ENCODE measurements at places on chromosomes 5 and 9.

- no peak for DNase-seq
These were observed 24.6 kb upstream of the SVEP1 start for GRCh38 chr9:110604171-110604601.

- DNase-seq, result no peak
These were observed 67.1 kb downstream of the RETREG1 start for GRCh38 chr5:16549491-16550206.

DNA sequence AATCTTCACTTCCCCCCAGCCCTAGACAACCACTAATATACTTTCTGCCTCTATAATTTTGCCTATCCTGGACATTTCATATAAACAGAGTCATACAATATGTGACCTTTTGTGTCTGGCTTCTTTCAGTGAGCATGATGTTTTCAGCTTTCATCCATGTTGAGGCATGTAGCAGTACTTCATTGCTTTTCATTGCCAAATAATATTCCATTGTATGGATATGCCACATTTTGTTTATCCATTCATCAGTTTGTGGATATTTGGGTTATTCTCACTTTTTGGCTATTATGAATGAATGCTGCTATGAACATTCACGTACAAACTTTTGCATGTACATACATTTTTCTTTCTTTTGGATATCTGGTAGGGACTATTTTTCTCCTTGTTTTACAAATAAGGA lies 49.0 kb downstream of the WWC1 start:
- no peak for DNase-seq

DNA sequence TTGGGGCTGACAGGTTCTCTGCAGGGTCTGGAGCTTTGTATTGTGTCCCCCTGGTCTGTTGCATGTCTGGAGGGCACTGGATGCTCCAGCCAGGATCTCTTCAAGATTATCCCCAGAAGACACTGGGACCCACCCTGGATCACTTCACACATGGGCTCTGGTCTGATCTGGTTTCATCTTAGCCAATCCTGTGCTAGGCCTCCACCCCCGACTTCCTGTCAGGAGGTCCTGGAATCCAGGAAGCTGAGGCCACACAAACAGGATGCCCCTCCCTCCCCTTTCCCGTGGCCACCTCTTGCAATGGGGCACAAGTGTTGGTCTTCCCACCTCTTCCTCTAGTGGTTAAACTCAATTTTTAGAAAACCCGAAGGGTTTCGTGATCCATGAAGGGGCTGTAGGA lies 242.6 kb upstream of the MVB12B start:
- DNase-seq, result no peak

DNA sequence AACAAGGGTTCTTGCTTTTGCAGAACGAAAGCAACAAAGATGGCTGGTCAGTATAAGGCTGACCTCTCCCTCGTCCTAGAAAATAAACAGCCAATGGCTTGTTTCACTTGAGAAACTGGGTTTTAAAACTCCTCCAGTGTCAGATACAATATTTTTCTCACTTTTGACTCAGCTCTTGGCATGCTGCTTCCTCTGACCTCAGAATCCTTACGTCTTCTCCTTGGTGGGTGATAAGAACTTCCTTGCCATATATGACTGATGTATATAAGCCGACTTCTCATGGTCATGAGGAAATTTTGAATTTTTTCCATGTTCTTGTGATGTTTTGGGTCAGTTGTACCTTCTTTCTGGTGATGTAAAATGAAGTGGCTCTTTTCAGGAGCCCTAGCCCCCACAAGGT lies 3.8 kb downstream of the ZNF618 start:
- no peak for DNase-seq

GRCh38 chr5:120155873-120156272 lies 308.2 kb upstream of the PRR16 start:
- no peak for DNase-seq

DNA sequence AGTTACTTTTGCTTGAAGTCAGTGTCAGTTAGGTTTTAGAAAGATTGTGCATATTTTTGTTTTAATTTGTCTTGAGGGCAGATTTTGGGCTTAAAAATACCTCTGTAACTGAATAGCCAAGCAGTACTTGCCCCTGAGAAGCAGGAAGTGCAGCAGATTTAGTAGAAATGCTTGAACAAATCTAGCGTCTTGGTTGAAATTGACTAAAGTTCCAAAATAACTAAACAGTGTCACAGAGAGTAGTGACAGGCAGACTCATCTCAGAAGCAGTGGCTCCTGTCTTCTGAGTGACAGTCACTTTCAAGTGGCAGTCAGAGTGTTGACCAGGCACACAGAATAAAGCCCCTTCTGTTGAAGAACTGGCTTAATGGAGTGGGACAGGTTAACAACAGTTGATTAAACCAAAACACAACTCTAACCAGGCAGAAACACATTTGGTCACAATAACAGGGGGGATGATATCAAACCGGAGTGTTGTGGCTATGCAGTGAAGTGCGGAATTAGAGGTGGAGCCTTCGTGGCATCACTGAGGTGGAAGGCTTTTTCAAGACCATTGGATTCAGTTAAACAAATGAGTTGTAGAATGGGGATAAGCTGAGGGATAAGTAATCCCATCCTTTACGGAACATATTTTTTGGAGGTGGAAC lies 29.1 kb downstream of the TRIO start:
- DNase-seq, result no peak

DNA sequence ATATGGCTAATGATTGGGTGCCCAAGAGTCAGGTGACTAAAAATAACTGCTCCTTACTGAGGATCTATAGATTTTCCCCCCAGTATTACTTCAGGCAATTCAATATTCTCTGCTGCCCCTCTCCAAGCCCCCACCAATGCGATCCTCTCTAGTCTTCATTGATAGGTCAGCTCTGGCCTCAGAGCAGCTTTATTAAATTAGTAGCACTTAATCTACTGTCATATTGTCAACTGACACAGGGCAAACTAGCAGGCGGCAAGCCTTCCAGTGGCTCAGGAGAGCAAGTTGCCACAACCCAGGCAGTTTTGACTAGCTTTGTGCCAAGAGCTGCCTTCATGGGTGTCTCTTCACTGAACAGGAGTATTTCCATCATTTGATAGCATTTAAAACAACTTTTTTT lies 462.9 kb downstream of the BNC2 start:
- DNase-seq, result no peak

- no peak for DNase-seq
These were observed 400.3 kb downstream of the EBF1 start for GRCh38 chr5:158699298-158699880.

DNA sequence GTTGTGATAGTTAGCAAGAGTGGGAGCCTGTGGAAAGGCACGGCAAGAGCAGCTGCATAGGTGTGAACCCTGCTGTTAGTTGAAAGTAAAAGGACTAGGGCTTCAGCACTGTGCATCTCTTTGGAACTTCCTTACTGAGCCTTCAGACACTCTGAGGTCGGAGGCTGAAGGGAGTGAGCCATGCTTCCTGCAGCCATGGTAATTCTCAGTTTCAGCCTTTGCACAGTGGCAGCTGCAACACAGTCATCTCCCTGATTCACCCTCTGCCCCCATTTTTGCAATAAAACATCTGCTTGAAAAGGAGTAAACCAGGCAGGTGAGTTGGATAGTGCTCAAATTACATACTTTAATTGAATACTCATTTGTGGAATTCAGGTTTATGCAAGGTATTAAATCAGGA lies 6.5 kb upstream of the TLE4 start:
- no peak for DNase-seq

- no peak for DNase-seq
These were observed 12.2 kb upstream of the TNC start for GRCh38 chr9:115130176-115130575.

DNA sequence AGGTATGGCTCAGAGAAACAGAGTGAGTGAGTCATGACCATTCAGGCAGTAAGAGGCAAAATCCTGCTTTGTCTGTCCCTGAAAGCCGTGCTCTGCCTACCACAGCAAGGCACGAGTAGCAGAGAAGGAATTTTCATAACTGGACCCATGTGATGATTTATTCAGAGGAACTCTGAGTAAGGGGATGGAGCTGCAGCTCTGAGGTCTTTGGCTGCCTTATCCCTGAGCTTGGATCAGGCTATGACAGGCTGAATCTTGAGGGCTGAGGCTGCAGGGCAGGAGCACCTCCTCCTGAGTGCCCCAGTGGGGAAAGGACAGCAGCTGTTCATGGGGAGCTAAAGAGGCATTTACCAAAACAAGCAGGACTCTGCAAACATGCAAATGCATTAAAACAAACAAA lies 183.4 kb downstream of the PAPPA start:
- DNase-seq, result peak; percentile 23

DNA sequence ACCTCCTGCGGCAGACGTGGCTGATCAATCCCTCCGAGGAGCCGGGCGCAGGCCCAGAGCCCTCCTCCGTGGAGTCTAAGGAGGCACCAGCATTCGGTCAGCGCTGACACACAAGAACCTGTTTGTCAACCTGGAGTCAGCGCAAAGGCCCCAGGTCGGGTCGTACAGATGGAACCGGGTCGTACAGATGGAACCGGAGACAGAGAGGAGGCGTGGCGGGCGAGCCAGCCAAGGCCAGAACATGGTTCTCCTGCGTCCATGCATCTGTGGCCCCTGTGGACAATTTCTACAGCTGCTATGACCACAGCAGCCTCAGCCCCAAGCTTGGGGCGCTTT lies 125.1 kb upstream of the SARDH start:
- no peak for DNase-seq

DNA sequence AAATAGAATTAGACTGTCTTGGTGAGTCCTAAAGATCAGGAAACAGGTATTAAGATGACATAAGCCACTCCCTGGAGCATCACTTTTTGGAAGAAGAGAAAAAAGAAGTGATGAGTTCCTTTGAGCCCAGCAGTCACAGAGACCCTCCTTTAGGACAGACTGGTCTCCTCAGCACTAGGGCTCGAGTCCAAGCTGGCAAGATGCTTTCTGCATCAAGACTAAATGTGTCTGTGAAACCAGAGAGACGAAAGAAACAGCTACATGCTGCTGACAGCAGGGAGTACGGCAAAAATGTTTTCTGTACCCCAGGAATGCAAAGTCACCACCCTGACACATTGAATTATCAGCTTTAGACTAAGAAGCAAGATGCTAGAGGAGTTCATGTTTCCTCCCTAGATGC lies 184.5 kb downstream of the CRB2 start:
- DNase-seq, result no peak

- no peak for DNase-seq
These were observed 13.8 kb downstream of the ST8SIA4 start for GRCh38 chr5:100889165-100889743.

DNA sequence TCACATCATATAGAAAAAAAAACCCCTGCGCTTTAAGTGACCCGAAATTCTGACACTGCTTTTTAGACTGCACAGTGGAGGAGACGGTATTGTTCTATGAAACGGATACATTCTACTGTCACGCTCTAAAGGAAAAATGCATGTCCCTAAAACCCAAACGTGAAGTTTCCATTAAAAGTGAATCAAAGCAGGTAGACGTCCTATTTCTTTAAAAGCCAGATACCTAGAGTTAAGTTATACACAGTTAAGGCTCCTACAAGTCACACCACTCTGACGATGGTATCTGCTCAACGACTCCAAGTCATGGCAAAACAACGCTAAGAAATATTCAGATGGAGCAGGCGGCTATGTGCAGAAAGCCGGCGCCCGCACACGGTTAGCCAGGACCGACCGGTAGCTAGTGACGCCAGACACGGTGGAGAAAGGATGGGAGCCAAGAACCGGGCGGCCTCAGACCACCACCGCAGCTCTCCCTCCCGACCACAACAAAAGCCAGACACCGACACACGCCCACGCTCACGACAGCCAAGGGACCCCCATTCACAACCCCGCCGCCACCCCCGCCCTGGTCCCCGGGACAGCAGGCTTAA lies 734 bp downstream of the SKP1 start:
- no peak for DNase-seq

GRCh38 chr9:12511726-12512125 lies 181.5 kb upstream of the TYRP1 start:
- DNase-seq, result no peak

DNA sequence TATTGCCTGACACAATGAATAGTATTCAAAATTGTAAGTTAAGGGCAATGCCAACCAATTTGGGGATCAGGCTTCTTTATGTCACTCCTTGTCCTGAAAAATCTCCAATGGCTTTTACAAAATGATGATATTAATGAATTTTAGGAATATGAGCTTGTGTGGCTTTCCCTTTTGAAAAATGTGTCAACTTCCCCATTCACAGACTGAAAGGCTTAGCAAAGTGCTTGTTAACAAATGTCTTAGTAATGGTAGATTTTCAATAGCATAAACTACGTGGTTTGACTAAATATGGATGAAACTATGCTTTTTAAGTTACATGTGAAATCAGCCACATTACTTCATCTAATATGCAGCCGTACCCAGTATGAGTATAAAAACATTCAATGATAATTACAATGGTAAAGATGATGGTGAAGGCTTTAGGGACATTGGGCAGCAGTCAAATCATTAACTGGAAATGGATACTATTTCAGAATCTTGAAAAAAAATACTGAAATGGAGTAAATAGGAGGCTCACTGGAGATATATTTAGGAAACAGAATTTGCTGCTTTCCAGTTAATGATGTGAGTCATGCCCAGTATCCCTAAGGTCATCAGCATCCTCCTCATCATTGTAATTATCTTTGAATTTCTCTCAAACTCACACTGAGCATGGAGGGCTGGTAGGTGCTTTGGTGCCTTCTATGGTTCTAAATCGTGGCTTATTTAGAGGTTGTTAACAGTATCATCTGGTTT lies 113.3 kb upstream of the ZNF608 start:
- DNase-seq, result no peak

- DNase-seq, result no peak
These were observed 1.4 kb downstream of the RAPGEF1 start for GRCh38 chr9:131738293-131739132.

- DNase-seq, result no peak
These were observed 355.8 kb upstream of the SMARCA2 start for GRCh38 chr9:1659363-1659690.

GRCh38 chr9:134591082-134591571 lies 50.5 kb upstream of the COL5A1 start:
- DNase-seq, result peak; percentile 57

Measured in GM04503 (cell line).